Stimulated activated CD4-positive, alpha-beta T cell treated with anti-CD3 and anti-CD28 coated beads, Interleukin-4, amount 100 ng/mL, for 1 hour (primary cell): ENCODE measurements at places on chromosomes 2 and 18.
A peak's percentile ranks its signal among the peaks of the same experiment; 100 is the strongest.

- DNase-seq: no peak
These were observed 33.3 kb upstream of the PAX3 start for GRCh38 chr2:222332116-222332515.

DNA sequence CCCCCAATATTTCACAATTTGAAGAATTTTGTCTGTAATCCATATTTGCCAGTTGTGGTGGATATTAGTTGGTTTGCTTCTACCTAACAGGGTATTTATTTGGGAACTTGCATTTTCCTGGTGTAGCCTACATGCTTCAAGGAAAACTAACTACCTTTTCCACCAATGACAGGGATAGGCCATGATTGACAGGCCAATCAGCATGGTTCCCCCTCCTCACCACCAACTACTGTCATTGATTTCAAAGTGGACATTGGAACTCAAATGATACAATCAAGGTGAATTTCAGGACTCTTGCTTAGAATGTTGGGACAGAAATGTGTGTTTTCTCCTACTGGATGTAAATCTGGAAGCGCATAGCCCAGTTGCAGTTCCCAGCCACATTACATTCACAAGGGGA lies 10.1 kb upstream of the TANC1 start:
- DNase-seq: no peak

GRCh38 chr18:58443671-58444070 lies 185.2 kb downstream of the ALPK2 start:
- no peak for DNase-seq

GRCh38 chr2:64489081-64489751 lies 34.9 kb upstream of the AFTPH start:
- no peak for DNase-seq

GRCh38 chr18:79610461-79611039 lies 69.1 kb upstream of the CTDP1 start:
- no peak for DNase-seq

- DNase-seq: no peak
These were observed 1.0 kb upstream of the B3GNT7 start for GRCh38 chr2:231394211-231395141.

GRCh38 chr2:113818382-113818951 lies 62.0 kb upstream of the SLC35F5 start:
- no peak for DNase-seq

- no peak for DNase-seq
These were observed 94.1 kb downstream of the PRPF40A start for GRCh38 chr2:152623076-152623740.

DNA sequence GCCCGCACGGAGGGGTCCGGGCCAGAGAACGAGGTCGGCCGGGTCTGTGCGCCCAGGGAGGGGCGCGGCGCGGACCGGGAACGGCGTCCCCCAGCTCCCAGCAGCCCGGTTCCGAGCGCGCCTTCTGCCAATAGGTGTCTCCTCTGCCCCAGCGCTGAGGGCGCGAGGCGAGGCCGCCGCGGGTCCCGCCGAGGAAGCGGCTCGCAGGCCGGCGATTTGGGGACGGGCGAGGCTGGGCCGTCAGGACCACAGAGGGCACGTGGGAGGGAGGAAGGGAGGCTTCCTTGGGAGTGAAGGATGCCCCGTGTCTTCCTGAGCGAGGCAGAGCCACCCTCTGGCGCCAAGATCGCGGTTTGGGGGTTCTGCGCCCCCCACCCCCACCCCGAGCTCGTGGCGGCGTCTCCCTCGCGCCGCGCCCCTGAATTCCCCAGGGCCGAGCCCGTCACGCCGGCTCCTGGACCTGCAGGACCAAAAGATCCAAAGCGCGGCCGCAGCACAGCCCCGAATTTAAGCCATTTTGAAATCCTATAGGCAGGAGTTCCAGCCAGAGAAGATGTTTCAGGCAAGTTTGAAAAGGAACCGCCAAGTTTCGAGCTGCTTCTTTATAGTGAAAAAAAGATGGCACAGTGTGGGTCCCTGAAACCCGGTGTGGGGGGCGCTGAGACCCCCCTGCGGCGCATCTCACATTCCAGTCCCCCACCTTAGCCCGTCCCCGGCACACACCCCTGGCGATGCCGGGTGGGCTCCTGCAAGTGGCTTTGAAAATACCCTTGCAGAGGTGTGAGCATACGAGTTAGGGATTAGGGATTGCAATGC lies 909 bp downstream of the NFATC1 start:
- DNase-seq: peak; percentile 61

DNA sequence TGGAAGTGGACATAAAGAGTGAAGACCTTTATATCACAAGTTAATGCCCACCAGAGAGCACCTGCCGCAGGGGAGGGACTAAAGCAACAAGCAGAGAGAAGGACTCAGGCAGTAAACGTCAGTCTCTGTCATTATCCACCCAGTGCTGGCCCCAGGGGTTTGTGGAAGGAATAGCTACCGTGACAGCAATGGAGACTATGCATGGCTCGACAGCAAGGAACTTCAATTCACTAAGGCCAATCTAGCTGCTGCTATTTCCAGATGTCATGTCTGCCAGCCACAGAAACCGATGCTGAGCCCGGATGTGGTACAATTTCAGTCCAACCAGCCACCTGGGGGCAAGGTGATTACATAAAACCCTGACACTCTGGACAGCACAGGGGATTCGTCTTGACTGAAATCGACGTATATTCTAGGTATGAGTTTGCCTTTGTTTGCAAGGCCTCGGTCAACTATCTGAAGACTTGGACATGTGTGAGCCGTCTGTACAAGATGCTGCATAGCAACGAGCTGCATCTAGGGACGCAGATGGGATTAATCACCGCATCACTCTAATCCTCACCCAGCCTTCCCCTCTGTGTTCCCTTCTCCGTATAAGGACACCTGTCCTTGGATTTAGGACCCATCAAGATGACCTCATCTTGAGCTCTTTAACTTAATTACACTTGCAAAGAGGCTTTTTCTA lies 154.1 kb upstream of the SH3BP4 start:
- DNase-seq: no peak

DNA sequence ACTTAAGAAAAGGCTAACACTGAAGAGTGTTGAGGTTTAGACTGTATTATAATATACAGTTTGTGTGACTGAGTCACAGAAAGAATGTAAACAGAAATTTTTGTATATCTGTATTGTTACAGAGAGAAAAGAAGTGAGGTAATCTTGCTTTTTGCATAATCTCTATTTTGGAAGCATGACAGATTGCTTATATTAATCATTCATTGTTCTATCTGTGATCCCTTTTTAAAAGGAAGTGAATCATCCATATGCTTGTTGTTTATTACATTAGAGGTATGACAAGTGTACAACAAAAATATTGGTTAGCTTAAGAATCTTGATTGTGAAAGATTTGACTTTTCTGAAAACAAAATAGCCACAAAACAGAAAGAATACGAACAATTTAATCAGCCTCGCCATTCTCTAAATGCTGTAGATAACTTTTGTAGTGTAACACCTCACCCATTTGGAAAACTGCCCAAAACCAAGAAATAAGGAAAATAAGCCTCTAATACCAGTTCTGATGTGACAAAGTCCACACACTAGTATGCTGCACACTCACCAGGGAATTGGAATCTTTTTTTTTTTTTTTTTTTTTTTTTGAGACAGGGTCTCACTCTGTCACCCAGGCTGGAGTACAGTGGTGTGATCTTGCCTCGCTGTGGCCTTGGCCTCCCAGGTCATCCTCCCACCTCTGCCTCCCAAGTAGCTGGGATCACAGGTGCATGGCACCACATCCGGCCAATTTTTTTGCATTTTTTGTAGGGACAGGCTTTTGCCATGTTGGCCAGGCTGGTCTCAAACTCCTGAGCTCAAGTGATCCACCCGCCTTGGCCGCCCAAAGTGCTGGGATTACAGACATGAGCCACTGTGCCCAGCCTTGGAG lies 91.5 kb upstream of the LPIN2 start:
- DNase-seq: no peak

DNA sequence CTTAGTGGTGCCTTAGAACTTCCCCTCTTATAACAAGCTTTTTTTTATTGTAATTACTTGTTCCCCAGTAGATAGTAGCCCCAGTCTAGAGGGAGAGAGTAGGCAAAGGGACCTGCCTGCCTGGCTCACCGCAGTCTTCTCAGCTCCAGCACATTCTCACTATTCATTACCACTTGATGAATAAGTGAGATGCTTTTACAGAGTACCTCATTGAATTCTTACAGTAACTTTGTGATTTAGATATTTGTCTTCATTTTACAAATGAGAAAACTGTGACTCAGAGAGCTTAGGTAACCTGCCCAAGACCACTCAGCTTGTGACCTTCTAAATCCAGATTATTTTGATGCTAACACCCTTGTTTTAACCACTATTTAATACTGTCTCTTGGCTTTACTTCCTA lies 77.8 kb downstream of the CHRNA1 start:
- DNase-seq: no peak

- DNase-seq: no peak
These were observed 54.7 kb upstream of the ID2 start for GRCh38 chr2:8627019-8627691.

DNA sequence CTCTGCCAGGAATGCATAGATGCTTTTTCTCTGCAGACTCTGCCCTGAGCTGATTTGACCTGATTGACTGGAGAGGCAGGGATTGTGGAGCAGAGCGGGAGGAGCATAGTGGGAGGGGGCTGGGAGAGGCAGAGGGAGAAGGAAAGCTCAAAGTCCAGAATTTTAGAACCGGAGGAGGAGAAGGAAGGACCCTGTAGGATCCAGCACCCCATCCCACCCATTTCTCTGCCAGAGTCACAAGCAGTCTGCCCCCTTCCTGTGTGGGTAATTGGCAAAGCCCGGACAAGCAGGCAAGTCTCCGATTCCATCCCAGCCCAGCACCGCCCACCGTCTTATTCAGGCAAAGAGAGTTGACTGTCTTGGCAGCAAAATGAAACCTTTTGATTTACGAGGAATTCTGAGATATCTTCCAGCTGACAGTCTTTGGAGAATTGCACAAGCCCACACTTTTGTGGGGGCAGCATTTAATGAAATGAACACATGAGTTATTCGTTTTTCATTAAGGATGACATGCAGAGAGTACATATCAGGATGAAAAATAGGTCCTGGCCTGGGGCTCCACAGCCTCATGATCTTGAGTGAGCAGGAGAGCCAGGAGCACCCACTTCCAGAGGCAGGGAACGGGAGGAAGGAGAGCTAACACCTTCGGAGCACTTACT lies 103.1 kb downstream of the MCFD2 start:
- DNase-seq: no peak

DNA sequence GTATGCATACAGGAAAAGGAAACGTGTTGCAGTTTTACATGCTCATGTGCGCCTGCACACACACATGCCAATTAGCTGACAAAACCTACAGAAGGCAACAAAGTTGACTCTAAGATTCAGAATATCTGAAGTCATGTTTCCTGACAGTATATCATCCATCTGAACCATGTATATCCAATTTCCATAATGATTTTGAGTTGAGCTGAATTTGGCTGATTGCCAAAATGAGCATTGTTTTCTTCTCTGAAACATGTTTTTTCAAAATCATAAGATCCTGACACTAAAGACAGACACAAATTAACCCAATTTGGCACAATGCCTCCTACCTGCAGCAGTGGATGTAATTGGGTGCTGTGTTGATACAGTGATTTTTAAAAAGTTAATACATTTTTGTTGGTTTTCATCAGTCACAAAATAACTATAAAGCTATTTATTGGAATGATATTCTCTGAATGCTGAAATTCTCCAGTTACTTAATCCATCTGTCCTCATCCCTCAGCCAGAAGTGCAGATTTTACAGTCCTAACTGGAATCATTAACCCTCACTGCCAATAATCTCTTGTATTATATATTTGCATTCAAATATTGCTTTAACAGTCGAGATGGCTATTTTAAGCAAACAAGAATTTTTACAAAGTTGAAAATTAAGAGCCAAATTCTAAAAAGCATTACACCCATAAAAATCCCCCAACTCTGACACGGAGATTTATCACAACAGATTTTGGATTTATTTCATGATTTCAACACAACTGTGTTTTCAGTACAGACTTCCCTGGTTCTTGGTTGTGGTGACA lies 161.7 kb upstream of the LMAN1 start:
- DNase-seq: no peak

DNA sequence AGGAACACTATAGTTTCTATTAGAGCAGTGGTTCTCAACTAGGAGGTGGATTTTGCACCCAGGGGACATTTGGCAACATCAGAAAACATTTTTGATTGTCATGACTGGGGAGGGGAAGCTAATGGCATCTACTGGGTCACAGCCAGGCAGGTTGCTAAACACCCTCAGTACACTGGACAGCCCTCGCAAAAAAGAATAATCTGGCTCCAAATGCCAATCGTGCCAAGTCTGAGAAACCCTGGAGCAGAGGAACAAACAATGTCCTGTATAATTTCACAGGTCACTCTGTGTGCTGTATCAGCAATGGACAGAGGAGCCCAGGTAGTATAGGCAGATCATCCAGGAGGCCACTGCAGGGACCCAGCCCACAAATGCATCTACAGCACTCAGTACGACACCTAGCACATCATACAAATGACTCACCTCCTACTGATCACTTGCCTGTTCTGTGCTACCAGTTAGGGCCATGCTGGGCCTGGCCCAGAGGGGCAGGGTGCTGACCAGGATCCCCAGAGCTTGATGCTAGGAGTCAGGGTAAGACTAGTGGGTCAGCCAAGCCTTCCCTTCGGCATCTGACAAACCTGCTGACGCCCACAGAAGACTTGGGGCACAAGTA lies 37.6 kb downstream of the SFXN5 start:
- DNase-seq: no peak

GRCh38 chr2:11155381-11156035 lies at the start of gene SLC66A3:
Gene SLC66A3, plus strand, starts transcription at chr2:11155467. Its CDS starts 80 bp downstream, at chr2:11155547.
- DNase-seq: no peak

DNA sequence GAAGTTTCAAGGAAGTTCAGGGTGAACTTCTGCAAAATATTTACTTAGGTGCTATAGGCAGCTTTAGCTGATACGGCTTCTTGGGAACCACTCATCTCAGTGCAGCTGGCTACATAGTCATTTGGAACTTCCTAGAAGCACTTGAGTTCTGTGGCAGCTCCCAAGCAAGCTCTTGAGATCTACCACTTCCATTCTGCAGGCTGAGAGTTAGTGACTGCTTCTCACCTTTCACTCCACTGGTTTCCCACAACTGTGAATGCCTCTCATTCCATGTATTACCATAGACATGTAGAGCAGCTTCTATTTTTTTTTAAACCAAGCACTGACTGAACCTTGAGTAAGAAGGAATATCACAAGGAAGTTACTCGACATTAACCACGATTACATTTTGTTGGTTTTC lies 994.1 kb upstream of the ACVR2A start:
- no peak for DNase-seq

DNA sequence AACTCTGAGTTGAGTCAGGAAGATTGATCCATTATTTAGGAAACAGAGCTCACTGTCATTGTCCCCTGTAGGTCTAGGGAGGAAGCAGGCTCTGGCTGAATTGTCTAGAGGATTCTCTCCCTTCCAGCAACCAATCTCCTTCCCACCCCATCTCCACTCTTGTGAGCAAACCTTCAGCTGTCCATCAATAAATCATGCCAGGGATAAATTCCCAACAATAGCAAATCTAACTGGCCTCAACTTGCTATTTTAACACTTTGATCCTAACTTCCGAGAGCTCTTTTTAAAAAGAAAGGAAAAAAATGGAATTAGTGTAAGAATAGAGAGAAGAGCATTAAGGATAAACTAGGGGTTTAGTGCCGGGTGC lies 53.5 kb downstream of the ATP8B1 start:
- DNase-seq: no peak
